ENCODE measurements at places on chromosomes 5 and 9. TPM values are rescaled to one million over a fixed set of nuclear protein-coding genes. Genes with fewer than 3 reads are reported as not detected.

The PCDHB14 gene
- total RNA-seq = not detected

The GOLM1 gene
- 2.0 TPM for total RNA-seq

The THG1L gene
- 33.5 TPM for total RNA-seq

The TSSK1B gene
- total RNA-seq = not detected

The PCDHA1 gene
- not detected for total RNA-seq

The LCP2 gene
- 212 TPM for total RNA-seq

The PCDHGA5 gene
- total RNA-seq = not detected

The STPG3 gene
- total RNA-seq = not detected

The PSAT1 gene
- total RNA-seq = 132 TPM

The NUTM2F gene
- not detected for total RNA-seq

The UBAP1 gene
- total RNA-seq = 32.0 TPM

The FLT4 gene
- 1.4 TPM for total RNA-seq

The TEX10 gene
- 20.3 TPM for total RNA-seq

The CDH18 gene
- total RNA-seq = not detected

The MORN5 gene
- not detected for total RNA-seq

The C9 gene
- not detected for total RNA-seq

The KLHL3 gene
- total RNA-seq = 3.4 TPM

The CBY3 gene
- 0.67 TPM for total RNA-seq

The GABRA1 gene
- not detected for total RNA-seq

The PCDHGC4 gene
- not detected for total RNA-seq

The MIER3 gene
- total RNA-seq = 17.2 TPM

Measured in activated CD4-positive, alpha-beta memory T cell treated with anti-CD3 and anti-CD28 coated beads for 36 hours (primary cell).